Neural progenitor cell (in vitro differentiated cells): ENCODE measurements at places on chromosomes 2 and 18. TPM values are rescaled to one million over a fixed set of nuclear protein-coding genes. Genes with fewer than 3 reads are reported as not detected.

Gene ABCG8
- not detected in 2 replicates for total RNA-seq

Gene GNAL
- 10.8 and 26.8 TPM in 2 replicates for total RNA-seq

Gene ESPNL
- total RNA-seq, result 0.58 and 0.59 TPM in 2 replicates

Gene ARHGAP28
- total RNA-seq, result 19.1 and 25.7 TPM in 2 replicates

Gene FZD7
- total RNA-seq, result 79.4 and 106 TPM in 2 replicates

Gene IL36B
- not detected in 2 replicates for total RNA-seq

Gene MOGAT1
- 0.62 and 2.0 TPM in 2 replicates for total RNA-seq

GRCh38 chr2:53490659-53491058, 276.9 kb upstream of the CHAC2 start:
- DNase-seq, result no peak
- H3K36me3 ChIP-seq, result no peaks in the 10 kb centered on the region
- H3K4me1 ChIP-seq, result no peaks in the 10 kb centered on the region
- no peaks in the 10 kb centered on the region for H3K27me3 ChIP-seq
- no peak overlapping the region for H3K4me3 ChIP-seq

DNA sequence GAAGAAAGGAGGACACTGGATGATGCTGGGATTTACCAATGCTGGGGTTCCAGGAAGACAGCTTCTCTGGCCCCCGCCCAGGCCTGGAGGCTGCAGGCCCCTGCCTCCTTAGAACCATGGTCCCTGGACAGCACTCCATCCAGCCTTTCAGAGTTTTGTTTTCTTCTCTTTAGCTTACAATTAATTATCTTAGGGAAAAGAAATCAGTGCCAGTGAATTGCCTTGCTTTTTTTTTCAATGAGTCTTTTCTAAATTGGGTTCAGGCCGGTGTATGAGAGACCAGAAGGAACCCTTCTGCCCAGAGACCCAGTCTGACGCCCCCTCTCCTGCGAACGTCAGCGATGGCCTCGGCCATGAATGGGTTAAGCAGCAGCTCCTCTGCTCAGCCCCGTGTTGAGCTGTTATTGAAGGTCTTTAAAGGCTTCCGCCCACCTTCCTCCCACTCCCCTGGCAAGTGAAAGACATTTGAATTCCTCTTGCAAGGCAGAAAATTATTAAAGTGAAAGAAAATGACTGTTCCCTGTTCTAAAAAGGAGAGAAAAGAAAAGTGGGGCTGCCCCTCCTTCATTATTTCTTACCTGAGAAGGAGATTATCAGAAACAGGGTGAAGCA, 65.7 kb upstream of the CHMP1B start:
- H3K27me3 ChIP-seq, result no peaks in the 10 kb centered on the region
- H3K4me1 ChIP-seq, result peaks cover 48% of the 10 kb centered on the region
- DNase-seq, result peak; percentile 54
- H3K27ac ChIP-seq, result no peak overlapping the region

DNA sequence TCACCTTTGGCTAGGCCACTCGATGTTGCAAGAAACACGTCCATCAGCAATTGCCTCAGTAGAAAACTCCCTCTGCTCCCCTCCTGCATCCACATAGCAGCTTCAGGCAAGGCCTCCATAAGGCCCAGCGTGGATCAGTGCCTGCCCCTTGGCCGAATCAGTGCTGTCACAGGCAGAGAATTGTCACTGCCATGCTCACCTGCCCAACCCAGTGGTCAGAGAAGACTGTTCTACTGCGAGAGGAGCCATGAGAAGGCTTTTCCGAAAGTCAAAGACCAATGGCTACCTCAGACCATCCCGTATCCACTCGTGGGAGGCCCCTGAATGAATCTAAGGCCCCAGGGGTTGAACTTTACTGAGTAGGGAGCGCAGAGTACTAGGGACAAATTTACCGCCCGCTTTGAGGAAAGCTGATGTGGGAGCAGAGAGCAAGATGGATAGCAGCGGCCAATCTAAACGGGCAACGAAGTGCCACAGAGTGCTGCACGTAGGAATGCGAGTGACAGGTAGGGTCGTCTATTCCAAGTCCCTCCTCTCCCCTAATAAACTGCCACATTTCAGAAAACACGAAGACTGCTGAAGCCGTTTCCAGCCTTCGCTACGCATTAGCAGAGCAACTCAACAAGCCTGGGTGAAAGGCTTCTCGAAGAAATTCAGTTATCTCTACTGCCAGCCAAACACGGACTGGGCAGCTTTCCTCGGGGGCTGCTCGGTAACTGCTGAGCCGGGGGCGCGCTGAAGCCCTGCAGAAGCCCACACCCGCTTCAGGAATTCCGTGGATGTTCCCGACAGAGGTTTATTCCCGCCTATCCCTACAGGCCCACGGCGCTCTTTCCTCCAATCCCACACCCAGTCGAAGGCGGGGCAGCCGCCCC, 968 bp upstream of the RALBP1 start:
- H3K36me3 ChIP-seq, result no peaks in the 10 kb centered on the region
- peak overlapping the region; percentile 84 for H3K4me3 ChIP-seq
- peak; percentile 11 for DNase-seq
- H3K27ac ChIP-seq, result peak overlapping the region; percentile 92
- no peaks in the 10 kb centered on the region for H3K27me3 ChIP-seq
- H3K4me1 ChIP-seq, result peaks cover 9% of the 10 kb centered on the region

GRCh38 chr2:142291969-142292368, 161.2 kb upstream of the LRP1B start:
- no peaks in the 10 kb centered on the region for H3K27me3 ChIP-seq
- H3K36me3 ChIP-seq, result no peaks in the 10 kb centered on the region
- no peak for DNase-seq
- no peaks in the 10 kb centered on the region for H3K4me1 ChIP-seq
- no peak overlapping the region for H3K27ac ChIP-seq

GRCh38 chr18:58632552-58632951, 3.7 kb upstream of the ALPK2 start:
- no peak overlapping the region for H3K27ac ChIP-seq
- DNase-seq, result no peak
- H3K4me1 ChIP-seq, result peaks cover 29% of the 10 kb centered on the region
- no peak overlapping the region for H3K4me3 ChIP-seq

DNA sequence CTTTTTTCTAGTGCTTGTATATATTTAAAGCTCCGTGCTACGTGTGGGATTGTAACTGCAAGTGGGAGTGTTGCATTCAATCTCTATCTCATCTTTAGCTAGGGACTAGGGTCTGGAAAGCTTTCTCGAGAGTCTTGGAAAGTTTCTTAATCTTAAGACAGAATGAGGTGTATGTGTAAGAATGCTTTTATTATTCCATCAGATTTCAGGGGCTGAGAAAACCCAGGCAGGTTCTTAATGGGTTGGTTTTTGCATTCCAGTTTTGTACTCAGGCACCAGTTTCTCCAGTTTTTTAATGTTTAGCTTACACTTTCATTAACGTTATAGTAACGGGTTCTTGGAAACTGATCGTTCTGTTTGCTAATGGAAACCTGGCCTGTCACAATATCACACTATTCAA, 20.3 kb downstream of the MRPL19 start:
- no peak for DNase-seq
- H3K36me3 ChIP-seq, result peaks cover 37% of the 10 kb centered on the region
- H3K27me3 ChIP-seq, result no peaks in the 10 kb centered on the region

DNA sequence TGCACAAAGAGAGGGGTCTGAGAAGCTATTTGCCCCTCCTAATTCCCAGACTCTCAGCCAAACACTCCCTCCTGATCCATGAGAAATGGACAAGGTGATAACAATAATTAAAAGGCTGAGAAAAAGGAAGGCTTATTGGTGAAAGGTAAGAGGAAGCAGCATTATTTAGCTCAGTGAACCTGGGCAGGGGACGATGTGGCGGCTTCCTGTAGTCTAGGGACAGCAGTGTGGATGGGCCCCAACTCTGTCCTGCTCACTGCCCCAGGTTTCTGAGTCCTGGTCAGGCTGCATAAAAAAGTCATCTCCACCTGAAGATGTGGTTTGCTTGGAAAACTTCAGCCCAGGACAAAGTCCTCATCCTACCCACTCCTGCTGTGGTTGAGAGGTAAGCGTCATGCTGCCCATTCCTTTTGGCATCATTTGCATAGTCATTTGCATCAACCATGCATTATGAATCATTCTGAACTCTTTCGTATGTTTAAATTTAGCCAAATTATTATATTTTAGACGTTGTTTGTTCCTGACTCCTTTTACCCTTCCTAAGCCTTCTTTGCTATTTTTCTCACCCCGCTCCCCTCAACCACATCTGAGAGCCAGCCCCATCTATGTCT, 126.8 kb downstream of the CLIP4 start:
- H3K36me3 ChIP-seq, result no peaks in the 10 kb centered on the region
- no peak overlapping the region for H3K27ac ChIP-seq
- no peaks in the 10 kb centered on the region for H3K4me1 ChIP-seq
- H3K4me3 ChIP-seq, result no peak overlapping the region
- DNase-seq, result no peak

GRCh38 chr2:234388591-234388990, 108.3 kb downstream of the ARL4C start:
- no peaks in the 10 kb centered on the region for H3K4me1 ChIP-seq
- H3K4me3 ChIP-seq, result no peak overlapping the region
- H3K27me3 ChIP-seq, result no peaks in the 10 kb centered on the region
- DNase-seq, result no peak
- H3K27ac ChIP-seq, result no peak overlapping the region
- no peaks in the 10 kb centered on the region for H3K36me3 ChIP-seq

DNA sequence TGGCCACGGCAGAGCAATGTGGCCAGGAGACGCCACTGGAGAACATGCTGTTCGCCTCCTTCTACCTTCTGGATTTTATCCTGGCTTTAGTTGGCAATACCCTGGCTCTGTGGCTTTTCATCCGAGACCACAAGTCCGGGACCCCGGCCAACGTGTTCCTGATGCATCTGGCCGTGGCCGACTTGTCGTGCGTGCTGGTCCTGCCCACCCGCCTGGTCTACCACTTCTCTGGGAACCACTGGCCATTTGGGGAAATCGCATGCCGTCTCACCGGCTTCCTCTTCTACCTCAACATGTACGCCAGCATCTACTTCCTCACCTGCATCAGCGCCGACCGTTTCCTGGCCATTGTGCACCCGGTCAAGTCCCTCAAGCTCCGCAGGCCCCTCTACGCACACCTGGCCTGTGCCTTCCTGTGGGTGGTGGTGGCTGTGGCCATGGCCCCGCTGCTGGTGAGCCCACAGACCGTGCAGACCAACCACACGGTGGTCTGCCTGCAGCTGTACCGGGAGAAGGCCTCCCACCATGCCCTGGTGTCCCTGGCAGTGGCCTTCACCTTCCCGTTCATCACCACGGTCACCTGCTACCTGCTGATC, 4.9 kb downstream of the GPR17 start:
- H3K4me3 ChIP-seq, result no peak overlapping the region
- H3K27me3 ChIP-seq, result no peaks in the 10 kb centered on the region
- peaks cover 16% of the 10 kb centered on the region for H3K4me1 ChIP-seq
- no peak overlapping the region for H3K27ac ChIP-seq
- no peaks in the 10 kb centered on the region for H3K36me3 ChIP-seq
